GM13976 (cell line): ENCODE measurements at places on chromosomes 2 and 18.

DNA sequence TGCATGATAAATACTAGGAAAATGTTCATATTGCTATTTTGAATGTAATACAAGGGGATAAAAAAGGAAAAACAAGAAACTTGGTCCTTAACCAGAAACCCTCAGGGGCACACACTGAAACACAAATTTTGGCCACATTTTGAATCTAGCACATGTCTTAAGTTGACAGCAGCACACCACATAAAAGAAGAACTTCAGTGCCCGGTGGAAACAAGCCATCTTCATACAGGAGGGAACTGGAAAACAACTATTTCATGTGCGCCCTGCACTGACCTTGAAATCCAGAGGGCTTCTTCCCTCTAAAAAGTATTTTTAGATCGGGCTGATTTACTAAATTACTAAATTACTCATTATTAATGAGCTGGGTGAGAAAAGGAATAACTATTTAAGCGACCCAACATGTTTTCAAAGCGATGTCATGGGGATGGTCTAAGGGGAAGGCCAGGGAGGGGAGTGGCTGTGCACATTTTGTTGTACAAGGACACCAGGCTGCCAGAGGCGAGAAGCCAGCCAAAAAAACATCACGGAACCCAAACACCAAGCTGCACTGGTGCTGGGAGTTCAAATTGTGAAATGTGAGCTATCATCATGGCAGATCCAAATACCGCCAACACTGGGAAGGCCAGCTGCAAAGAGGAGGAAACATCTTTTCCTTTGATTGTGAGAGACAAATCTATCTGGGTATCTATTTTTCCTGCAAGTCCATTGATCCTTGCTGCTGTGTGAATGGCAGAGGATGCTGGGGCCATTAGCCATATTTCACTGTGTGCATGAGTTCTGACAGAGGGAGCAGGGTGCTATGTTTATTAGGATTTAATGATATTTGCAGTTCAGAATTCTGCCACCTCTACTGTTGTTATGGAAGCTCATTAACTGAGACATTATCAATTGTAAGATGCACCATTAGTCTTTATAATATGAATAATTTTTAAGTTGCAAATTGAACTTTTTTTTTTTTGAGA lies 150.7 kb upstream of the LMAN1 start:
- no peak for DNase-seq

- DNase-seq: no peak
Observed at GRCh38 chr2:121505005-121505404, 25.7 kb upstream of the RNU4ATAC start.

DNA sequence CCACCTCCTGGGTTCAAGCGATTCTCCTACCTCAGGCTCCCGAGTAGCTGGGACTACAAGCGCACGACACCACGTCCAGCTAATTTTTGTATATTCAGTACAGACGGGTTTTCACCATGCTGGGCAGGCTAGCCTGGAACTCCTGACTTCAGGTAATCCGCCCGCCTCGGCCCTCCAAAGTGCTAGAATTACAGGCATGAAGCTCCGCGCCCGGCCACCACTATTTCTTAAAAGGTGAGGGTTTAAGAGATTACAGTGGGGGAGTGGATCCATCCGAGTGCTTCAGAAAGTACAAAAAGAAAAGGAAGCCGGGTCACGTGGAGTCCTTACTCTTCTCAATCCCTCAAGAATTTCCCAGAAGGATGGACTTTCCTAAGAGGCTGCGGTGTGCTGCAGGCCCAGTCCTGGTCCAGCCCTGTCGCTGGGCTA lies 146.9 kb downstream of the ANKRD44 start:
- DNase-seq: no peak

DNA sequence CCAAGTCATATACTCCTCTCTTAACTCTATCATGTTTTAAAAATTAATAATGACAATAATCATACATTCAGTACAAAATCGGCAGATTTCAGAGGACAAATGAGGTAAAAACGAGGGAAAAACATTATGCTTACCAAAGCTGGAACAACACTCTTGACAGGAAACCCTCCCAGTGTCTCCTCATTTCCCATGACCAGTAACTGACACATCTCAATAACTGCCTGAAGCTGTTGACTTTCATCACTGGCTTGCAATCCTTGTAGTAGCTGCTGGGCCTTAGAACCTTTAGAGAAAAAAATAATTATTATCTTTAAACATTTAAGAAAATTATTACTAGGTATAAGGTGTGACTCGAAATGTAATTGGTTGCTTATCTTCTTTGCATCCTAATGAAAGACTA lies 103.6 kb downstream of the TRIP12 start:
- DNase-seq: no peak

DNA sequence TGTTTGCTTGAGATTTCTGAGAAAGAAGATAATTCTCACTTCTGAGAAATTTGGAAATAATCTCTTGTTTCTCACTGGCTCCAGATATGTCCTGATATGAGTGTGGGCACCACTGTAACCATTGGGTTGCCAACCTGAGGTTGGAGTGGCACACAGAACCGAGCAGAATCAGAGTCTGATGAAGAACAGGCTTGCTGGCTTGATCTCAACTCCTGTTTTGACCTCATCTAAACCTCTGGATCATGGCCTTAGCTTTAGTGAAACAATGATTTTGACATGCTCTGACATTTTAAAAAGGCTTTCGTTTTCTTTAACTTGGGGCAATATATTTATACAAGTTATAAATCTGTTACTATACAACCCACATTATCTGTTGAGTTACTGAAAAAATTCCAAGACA lies 548.0 kb downstream of the IRS1 start:
- DNase-seq: no peak

DNA sequence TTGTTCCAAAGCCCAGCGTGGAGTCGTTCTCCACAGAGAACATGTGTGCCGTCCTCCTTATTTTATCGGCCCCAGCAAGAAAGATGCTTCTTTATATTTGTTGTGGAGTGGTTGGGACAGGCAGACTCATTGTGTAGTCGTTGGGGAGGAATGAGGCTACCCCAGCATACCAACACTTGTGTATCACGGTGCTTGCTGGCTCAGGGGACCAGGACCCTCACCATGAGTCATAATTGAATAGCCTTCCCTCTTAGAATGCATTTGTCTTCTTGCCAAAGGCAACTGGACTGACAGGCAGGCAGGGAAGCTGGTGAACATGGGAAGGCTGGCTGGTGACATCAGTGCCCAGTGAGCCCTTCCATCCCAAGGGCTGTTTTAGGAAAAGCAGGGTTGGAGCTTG lies 4.7 kb downstream of the CAPN10 start:
- no peak for DNase-seq

DNA sequence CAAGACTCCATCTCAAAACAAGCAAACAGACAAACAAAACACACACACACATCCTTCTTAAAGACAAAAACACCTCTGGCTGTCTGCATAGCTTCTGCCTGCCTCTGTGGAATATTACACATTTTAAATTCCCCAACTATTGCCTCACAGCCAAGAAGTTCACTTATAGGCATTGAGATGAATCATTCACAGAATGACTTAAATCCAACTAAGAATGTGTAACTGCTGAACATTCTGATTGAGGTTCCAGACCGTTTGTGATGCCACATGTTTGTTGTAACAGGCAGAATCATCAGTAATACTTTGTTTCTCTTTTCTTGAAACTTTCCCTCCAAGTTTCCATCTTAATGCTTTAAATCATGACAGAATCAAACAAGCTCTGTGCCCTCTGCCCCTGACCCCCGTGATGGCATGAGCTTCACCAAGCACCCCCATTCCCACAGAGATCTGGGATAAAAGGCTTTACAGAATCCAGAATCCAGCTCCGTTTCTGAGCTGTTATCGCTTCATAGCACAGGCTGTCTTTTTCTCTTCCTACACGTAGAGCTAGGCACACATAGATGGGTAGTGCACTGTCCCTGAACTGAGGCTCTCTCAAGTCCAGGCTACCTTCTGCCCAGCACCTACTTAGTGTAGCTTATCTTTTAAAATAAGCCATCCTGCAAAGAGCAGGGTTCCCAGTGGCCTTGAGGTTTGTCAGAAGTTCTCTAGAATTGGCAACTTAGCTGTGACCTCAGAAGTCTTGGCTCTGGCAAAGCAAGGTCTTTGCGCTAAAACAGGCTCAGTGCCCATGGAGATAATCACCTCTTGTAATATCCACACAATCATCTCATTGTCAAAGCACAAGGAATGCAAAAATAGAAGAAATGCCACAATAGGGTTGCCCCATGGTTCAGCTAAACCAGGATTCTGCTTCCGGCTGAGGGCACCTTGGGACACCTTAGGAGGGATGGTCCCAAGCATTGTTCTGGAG lies 32.9 kb downstream of the EPAS1 start:
- DNase-seq: no peak
